ENCODE measurements at places on chromosomes 2 and 18.

DNA sequence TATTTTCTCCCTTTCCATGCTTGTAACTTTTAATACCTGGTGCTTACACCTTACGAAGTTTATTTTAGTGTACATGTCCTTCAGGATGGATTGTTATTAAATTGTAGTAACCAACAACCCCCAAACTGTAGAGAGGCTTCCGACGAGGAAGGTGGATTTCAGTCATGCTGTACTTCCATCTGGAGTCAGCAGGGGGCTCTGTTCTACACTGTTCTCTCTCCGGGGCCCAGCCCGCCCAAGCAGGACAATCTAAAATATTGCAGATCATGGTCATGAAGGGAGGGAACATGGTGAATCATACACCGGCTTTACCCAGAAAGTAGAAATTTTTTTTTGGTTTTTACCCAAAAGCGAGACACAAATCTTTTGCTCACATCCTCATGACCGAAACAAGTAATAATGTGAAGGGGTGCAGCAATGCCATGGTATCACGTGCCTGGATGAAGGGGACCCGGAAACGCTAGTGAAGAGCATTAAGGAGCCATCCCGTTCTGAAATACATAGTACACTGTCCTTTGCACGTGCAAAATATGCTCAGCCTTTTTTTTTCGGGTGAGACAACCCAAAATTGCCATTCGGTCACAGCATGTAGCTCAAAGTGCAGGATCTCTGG is 884.8 kb downstream of the EPHA4 start:
- peak; percentile 29 for DNase-seq

- DNase-seq = no peak
Measured at GRCh38 chr18:58552057-58552461, 76.8 kb downstream of the ALPK2 start.

GRCh38 chr2:99753505-99753904 is 263.7 kb upstream of the REV1 start:
- no peak for DNase-seq

GRCh38 chr18:66316701-66317100 is 287.2 kb downstream of the CDH19 start:
- no peak for DNase-seq

GRCh38 chr2:232325324-232326273 is 53.0 kb upstream of the ALPP start:
- peak; percentile 43 for DNase-seq

DNA sequence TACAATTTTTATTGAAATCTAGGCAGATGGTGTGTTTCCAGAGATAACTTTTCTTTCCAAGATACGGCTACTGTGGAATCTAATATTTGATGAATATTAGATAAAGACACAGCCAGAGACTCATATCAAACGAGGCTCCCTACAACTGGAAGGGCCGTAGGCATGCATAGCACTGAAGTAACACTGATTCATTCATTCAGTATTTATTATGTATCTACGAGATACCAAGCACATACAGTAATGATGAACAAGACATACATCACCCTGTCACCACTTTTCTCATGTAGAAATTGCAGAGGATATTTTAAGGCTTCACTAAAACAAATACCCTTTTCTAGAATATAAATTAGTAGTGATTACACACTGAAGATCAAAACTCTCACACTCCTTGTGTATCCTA is 74.5 kb downstream of the KCTD18 start:
- DNase-seq = no peak

DNA sequence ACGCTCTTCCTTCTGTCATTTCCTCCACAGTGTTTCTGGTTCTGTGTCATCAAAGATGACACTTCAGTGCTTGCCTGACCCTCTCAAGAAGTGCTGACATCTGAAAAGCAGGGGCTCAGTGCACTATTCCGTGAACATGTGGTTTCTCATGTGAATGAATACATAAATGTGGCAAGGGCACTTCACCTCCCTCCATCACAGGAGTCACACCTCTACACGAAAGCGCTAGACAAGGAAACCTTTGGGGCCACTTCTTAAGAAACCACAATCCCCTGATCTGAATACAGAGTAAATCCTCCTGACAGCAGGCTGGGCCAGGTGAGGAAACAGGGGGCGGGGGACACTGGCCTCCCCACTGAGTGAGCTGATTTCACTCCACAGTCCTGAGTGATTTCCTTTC is 145.8 kb upstream of the ACAA2 start:
- DNase-seq = no peak

- DNase-seq = no peak
Measured at GRCh38 chr2:78290581-78291214, 734.8 kb upstream of the REG3G start.

DNA sequence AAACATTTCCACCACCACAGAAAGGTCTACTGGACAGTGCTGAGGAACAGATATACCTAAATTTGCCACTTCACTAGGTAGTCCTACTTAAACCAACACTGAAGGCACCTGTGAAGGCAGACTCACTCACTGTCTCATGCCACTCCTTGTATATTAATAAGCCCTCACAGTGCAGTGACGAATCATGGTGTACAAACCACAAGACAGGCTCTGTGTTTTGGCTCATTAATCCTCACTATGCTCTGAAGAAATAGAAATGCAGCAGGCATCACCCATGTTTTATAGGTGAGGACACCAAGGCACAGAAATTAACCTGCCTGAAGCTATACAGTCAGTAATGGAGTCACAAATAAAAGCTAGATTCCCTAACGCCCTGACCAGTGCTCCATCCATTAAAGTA is 44.3 kb downstream of the BARD1 start:
- no peak for DNase-seq

DNA sequence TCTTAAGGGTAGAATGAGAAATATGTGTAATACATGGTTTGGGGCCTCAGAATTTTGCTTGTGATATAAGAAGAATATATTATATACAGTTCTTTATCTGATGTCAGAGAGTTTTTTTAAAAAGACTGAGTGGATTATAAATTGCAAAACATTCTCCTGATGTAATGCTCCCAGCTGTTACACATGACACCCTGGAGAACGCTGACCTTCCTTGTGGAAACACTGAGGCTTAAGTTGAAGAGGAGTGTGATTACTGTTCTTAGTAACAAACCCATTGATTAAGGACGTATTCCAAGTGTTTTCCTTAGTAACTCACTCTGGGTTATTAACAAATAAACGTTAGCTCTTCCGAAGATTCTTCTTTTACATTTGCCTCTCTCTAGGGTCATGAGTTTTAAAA is 1069.3 kb upstream of the CNTNAP5 start:
- DNase-seq = no peak

DNA sequence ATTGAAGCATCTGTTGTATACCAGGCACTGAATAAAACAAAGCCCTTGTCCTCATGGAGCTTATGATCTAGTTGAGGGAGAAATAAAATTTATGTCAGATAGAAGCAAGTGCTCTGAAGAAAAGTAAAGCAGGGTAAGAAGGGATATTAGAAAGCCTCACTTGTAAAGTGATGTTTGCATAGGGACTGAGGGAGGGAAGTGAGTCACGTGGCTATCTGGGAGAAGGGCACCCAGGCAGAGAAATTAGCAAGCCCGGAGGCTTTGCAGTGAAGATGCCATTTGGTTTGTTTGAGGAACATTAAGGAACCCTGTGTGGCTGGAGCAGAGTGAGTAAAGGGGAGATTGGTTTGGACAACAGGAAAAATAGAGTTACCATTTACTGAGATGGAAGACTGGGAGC is 52.1 kb downstream of the RBBP8 start:
- no peak for DNase-seq

- DNase-seq = no peak
Measured at GRCh38 chr2:46269544-46270273, 27.5 kb upstream of the EPAS1 start.

DNA sequence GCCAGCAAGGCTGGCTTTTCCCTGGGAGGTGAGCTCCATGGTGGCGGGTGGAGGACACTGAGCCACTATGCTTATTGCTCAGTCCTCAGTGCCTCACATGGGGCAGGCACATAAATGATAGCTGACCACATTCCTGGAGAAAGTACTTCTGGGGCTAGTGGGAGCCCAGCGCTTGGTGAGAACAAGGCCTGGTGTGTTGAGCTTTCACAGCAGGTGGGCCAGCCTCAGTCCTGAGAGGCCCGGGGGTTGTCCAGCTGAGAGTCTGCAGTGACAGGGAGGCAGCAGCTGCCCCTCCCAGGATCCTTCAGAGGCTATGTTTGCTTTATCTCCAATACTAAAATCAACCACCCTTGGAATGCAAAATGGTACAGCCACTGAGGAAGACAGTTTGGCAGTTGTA is 217.7 kb downstream of the ZBTB7C start:
- no peak for DNase-seq

DNA sequence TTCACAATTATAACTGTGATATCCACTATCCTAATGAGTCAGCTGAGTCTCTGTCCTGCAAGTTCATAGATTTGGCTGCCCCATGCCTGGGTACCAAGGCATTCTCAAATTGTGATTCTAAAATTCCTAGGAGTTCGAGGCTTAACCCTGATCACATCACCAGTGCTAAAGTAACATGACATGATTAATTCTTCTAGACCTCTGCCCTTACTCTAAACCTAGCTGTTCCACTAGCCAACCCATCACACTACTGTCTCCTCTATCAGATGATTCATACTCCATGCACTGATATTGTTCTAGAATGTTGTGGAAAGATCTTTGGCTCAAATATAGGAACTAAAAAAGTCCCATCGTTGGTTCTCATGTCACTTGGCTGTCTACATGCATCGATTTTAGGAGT is 487.6 kb downstream of the PIK3C3 start:
- DNase-seq = no peak

- no peak for DNase-seq
Measured at GRCh38 chr2:187862715-187863114, 308.5 kb upstream of the TFPI start.

DNA sequence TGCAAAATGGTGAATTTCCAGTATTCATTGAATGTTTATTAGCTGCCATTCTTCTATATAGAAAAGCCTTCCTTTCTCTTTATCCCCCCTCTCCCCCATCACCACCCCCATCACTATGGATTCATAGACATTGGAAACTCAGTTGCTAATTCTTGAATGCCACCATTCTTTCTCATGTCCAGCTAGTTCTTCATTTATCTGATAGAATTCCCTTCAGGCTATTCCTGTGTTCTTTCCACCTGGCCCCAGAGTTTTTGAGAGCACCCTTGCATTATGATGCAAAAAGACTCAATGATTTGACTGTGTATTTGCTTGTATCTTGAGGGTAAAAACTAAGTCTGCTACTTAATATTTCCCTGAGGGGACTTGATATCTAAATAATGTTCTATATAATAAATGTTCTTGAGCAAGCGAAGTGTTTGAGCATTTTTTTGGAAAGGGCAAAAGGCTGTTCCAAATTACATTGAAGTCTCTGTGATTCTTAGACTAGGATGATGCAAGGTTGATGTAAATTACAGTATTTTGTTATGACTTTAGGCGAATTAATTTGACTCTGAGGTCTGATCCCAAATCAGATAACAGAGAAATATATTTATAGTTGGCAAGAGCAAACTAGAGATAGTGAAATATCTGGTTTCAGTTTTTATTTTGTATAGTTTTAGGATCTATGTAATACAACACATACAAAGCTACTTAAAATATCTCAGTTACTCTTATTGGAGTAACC is 18.8 kb upstream of the SOS1 start:
- DNase-seq = no peak

DNA sequence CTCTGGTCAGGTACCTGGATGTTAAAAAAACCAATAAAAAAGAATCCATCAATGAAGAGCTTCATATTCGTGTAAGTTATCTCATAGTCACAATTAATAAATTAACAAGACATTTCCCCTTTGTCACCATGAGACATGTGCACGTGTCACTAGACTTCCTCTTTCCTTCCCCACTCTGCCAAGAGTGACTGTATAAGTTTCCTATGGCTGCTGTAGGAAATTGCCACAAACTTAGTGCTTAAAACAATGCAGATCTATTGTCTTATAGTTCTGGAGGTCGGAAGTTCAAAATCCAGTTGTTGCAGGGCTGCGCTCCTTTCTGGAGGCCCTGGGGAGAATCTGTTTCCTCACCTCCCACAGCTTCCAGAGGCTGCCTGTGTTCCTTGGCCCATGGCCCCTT is 35.8 kb downstream of the SLC9A4 start:
- DNase-seq = no peak

GRCh38 chr2:240578110-240578450 is 8.5 kb upstream of the CAPN10 start:
- DNase-seq = no peak

DNA sequence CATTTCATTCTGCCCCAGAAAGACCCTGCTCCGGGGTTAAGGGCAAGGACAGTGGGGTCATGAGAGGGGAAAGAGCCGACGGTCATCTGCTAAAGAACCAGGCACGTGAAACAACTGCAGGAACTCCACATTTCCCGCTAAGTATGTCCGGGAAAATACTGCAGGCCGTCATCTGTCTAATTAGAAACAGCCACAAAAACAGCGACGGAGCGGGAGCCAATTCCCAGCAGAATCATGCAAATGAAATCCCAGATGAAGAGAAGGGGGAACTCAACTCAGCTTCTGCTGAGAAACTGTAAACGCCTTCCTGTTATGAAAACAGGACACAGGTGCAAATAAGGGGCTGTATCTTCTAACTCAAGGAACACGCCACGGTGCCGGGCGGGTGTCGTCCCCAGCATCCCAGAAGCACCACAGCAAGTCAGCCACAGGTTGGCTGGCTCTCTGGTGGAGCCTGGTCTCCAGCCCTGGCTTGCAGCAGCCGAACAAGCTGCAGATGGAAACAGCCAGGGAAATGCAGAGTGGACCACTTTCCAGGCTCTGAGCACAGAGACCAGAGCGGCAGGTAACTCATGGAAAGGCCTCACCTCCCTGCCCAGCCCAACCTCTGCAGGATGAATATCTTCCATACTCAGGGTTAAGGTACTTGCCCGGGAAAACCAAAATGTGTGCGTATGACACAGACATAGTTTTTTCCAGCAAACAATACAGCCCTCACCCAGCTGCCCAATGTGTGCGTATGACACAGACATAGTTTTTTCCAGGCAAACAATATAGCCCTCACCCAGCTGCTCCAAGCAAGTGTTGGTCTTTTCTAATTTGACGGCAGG is 28.9 kb downstream of the PXDN start:
- no peak for DNase-seq

- DNase-seq = no peak
Measured at GRCh38 chr2:185318271-185318724, 420.3 kb upstream of the FSIP2 start.

GRCh38 chr2:33372940-33373553 is 103.4 kb upstream of the RASGRP3 start:
- no peak for DNase-seq
